ENCODE measurements at places on chromosomes 16 and 17.

GRCh38 chr16:55567382-55567781, 898 bp downstream of the CAPNS2 start:
- no peak for DNase-seq

GRCh38 chr17:83113792-83114191, 34.4 kb downstream of the METRNL start:
- DNase-seq, result no peak

DNA sequence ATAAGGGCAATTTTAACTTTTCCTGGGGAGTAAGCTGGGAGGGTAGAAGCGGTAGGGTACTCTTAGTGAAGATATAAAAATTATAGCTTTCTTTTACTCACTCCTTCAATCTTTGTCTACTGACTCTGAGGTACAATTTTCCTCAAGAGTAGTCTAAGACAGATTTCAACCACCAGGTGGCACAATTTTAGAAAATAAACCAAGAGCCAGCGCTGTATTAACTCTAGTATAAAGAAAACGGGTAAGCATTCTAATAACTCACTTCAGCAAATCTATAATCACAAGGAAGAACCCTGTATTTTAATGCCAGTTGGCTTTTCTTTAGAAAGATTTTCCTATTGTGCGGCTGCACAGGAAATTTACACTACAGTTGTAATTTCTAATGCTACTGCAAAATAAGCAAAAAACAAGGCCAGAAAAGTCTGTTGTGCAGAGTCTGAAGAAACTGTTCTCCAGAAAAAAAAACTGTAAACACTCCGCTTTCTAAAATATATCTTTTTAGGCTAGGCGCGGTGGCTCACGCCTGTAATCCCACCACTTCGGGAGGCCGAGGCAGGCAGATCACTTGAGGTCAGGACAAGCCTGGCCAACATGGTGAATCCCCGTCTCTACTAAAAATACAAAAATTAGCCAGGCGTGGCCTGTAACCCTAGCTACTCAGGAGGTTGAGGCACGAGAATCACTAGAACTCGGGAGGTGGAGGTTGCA, 1.9 kb downstream of the CMC2 start:
- DNase-seq, result no peak

DNA sequence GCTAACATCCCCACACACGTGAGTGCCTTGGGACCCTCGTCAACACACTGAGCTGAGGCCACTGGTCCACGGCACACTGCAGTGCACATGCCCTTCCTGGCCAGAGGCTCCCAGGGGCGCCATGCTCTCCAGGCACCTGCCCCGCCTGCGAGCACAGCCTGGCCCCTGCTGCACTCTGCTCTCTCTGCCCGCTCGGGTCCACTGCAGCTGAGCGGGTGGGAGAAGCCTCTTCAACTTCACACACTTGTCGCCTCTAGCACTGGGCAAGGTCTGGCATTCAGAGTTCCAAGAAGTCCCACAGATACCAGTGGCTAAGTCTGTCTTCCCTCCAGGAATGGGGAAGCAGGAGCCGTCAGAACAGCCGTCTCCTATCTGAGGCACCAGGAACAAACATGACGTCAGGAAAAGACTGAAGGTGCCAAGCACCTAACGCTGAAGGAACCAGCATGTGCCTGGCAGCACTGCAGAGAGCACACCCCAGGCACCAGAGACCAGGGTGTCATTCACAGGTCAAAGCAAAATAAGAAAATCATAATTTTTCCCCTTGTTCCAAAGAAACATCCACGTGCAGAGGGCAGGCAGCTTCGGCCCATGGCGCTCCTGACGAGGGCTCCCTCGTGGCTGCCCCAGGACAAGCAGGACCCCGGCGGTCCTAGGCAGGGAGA, 82.9 kb downstream of the ZNF778 start:
- no peak for DNase-seq

- no peak for DNase-seq
Observed at GRCh38 chr16:86958423-86958822, 358.8 kb downstream of the C16orf95 start.

DNA sequence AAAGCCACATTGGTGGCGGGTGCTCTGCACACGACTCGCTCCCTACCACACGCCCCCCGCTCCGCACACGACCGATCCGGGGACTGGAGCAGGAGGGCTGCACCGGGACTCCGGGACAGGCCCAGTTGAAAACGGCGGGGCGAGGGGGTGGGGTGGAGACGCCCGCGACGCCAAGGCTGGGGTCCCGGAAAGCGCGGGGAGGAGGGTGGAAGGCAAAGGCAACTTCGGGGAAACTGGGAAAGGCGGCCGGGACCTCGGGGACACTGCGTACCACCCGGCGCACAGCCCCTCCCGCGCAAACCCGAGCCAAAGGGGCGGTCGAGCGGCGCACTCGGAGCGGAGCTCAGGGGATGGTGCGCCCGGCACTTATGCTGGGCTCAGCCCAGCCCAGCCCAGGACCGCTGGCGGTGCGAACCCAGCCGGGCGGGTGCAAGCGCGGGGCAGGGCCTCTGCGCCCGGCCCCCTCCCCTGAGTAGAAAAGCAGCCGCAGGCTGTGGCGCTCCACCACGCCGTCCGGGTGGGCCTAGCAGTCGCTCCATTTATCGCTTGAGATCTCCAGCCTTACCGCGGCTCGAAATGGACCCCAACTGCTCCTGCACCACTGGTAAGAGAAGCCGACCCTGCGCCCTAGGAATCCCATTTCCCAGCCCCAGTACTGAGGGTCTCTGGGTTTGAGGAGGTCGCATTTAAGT, at the start of gene MT1M:
TSS of gene MT1M (plus strand) at position 504 of the 692 bp plus-strand sequence. CDS start at position 577, 73 bp downstream.
- DNase-seq, result no peak

- DNase-seq, result no peak
Observed at GRCh38 chr17:35298639-35299038, 55.8 kb downstream of the SLFN5 start.

- DNase-seq, result no peak
Observed at GRCh38 chr17:70552230-70552981, 383.1 kb downstream of the KCNJ2 start.

DNA sequence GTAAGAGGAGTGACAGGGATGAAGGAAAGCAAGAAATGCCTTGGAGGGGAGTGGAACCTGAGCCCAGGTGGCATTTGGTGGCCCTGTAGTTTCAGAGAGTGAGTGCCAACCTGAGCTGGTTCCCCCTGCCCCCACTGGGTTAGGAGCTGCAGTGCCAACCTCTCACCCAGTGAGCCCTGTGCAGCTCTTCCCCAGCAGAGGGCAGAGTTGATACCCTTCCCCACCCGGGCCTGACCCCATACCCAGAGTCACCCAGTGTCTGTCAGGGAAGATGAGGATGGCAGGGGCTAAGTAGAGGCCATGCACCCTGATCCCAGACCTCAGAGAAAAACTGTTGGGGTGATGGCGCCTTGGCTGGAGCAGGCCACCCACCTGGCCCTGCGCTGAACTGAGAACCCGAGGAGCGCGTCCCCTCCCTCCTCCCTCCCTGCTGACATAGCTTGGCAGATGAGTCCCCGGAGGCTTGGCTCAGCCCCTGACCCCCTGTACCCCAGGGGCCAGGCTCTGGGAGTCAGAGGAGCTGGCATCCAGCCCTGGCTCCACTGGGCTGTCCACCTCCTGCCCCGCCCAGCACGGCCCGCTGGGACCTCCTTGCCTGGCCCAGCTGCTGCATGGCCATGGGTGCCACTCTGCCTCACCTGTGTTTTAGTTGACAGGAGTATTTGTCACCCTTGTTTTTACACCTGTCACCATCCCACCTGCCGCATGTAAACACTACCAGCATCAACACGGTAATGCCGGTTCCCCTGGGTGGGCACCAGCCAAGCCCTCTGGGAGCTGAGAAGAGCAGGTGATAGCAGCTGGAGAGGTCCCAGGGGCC, 113.9 kb downstream of the AMFR start:
- DNase-seq, result no peak

- DNase-seq, result peak; percentile 67
Observed at GRCh38 chr17:49575679-49576087, at the start of gene NXPH3. Gene NXPH3, plus strand, starts transcription at chr17:49575871. Its CDS starts 349 bp downstream, at chr17:49576220.

DNA sequence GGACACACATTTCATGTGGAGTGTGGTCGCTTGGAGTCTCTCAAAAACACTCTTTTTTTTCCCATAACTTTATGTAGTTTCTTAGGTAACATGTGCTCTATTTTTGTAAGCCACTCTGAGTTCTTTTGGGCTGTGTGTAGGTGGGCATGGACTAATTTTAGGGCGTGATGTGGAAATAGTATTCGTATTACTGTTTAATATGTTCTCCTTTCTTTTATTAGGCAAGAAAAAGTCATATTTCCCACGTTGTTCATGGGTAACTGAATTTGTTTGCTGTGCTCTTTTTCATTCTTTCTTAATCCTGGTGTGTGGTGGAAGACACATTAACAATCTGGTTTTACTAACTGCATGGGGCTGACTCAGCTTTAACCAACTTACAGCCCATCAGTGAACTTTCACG, 27.4 kb downstream of the NDEL1 start:
- no peak for DNase-seq

GRCh38 chr17:17348872-17349723, 45.9 kb downstream of the NT5M start:
- no peak for DNase-seq

DNA sequence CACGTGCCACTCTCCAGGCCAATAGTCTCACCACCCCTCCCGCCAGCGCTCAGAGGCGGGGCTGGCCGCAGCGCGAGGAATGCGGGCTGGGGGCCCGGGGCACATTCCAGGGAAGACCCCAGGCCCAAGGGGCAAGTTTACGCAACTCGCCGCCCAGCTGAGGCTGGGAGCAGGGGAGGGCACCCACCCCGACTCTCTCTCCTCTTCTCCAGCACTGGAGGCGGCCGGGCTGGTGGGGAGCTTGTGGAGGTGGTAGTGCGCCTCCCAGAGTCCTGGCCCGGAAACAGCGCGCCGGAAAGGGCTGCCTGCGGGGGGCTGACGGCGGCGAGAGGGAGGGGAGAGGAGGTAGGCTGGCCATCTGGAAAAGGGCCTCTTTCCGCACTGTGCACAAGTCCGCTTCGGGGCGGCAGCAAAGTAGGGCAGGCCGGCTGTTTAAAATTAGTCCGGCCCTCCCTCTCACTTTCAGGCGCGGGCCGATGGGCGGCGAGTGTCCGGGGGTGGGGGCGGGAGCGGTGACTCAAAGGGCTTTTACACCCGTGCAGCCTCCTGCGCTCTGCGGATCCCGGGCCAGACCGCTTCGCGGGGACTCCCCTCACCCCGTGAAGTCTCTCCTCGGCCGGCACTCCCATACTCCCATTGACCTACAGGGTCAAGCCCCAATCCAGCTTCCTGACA, 1.1 kb downstream of the FHOD1 start:
- DNase-seq, result peak; percentile 47

- DNase-seq, result no peak
Observed at GRCh38 chr16:61836804-61837393, 199.3 kb downstream of the CDH8 start.

DNA sequence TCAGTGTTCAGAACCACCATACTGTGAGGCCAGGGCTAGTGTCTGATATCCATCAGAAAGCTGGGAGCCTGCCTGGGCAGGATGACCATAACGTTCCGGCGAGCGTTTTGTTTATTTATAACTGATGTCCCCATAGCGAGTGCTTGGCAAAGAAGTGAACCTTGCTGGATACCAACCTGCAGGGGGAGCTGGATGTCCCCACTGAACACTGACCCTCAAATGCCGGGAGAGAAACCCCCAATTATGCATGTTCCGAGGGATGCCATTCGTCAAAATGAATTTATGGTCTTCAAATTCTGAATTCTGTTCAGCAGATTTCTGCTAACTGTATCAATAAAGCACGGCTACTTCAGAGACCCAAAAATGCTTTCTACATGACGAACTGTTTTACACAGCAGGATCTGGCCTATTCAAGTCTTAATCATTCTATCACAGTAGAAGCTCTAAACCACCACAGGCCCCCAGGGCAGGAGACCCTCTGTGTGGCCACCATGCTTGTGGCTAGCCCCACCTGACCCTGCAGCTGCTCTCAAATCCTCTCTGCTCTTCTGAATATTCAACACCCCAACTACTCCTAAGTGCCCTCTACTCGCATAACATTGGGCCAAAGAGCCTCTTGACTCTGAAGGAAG, 15.2 kb downstream of the MED24 start:
- no peak for DNase-seq

GRCh38 chr16:89192956-89193575, 7.3 kb downstream of the SLC22A31 start:
- peak; percentile 55 for DNase-seq

GRCh38 chr16:23537390-23537789, 19.8 kb downstream of the EARS2 start:
- no peak for DNase-seq

DNA sequence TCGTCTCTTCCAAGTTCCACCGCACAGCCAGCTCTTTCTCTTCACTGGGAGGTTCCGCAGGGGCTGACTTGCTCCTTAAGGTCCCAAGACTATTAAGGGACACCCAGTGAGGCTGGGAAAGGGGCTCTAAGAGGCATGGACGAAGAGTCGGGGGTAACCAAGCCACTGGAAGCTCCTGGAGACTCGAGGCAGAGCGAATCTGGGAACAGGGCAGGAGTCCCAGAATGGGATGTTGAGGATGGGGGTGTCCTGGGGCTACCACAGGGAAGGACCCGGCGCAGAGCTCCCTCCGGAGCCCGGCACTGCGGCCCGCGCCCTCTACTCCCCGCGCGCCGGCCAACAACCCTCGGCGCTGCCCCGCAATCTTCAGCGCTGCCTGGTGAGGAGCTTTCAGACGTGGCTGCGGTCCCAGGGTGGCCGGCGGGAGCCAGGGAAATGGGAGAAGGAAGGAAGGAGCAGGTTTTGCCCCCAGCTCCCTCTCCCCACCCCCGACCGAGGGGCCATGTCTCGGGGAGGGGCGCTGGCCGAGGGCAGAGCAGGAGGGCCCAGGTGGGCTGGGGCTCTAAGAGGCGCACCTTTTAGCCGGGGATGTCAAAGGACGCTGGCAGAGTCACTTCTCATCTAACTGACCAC, 581 bp downstream of the CHST5 start:
- no peak for DNase-seq

DNA sequence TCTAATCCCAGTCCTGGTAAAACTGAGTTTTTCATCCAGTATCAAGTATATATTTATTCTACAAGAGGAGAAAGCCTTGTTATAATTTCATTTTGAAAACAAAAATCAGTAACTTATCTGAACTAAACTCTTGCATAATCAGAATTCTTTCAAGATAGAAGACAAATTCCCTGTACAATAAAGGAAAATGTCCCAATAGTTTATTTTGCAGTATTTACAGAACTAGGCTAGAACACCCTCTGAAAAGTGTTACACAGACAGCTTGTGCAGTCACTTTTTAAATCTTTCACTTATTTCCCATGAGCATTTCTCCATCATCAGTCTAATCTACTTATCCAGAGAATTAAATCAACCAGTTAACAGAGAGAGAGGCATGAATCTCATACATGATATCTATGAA, 48.5 kb downstream of the SPOP start:
- no peak for DNase-seq

GRCh38 chr17:30992551-30992950, 21.7 kb downstream of the RNF135 start:
- DNase-seq, result no peak
